Germinal center (tissue), 1 donor: ENCODE measurements at places on chromosomes 4 and X.

DNA sequence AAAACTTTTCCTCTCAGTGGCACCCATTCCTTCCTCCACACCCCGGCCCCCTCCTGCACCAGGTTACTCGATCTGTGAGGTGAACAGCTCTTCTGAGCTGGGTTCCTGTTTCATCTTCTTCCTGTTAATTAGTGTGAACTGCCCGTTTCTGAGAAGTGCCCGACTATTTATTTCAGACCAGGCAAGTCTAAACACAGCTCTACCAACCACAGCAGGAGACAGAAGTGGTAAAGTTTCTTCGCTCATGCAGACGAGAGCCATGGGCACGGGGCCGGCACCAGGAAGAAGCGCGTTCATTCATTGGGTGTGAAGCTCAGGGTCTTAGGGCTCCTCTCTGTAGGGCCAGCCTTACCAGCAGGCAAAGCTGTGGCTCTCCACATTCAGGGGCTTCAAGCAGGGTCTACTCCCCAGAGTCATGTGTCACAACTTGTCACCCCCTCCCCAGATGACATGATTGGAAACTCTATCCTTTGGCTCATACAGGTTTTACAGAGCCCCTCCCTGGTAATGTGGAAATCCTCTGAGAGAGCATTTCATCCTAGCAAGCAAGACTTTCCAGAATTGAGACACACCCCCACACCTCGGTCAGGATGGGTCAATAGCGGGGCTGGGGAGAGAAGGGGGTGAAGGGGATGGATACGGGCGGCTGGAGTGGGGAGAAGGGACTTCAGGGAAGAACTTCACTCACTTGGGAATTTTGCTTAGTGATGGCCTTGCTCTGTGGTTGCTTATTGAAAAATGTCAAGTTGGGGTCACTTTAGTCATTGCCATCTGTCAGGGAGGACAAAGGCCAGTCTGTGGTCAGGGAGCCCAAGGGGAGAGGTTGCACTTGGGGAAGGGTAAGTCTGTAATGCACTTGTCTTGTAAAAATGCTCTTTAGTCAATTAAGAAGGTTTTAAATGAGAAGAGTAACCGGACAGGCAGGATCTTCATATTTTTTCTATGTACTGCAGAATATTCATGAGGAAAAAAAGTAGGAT, 121.6 kb upstream of the TRIM2 start:
- peak; percentile 41 for DNase-seq

DNA sequence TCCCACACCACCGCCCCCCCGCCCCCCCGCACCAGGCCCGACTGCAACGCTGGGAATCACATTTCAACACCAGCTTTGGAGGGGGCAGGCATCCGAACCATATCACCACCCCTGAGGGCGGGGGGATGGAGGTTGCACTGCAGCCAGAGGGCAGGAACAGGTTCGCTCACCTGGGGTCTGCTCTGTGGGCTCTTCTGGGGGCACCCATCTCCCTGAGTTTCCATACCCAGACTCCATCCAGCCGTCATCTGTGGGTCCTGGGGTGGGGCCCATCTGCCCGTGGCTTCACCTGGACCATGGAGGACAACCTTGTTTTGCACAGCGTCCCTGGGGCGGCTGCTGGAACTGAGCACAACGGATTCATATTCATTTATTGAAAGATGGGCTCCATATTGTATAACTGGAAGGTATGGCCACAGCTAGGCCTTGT, 6.9 kb downstream of the PSAPL1 start:
- no peak for DNase-seq

GRCh38 chr4:118351851-118352827, 664 bp downstream of the PRSS12 start:
- peak; percentile 7 for DNase-seq

DNA sequence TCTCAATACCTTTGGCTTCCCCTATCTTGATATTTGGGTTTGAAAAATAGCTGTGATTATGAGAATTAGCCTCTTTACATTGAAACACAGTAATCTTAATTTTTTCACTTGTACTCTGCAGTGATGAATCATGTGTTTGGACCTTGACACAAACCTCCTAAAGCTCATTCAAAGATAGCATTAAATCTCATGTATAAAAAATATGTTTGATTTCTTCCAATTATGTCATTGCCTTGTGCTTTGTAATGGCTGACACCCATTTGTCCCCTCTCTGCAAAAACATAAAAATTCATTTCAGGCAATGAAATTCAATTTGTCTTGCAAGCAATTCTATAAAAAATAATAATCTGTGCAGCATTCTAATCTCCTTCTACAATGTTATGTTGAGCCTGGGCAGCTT, 422.4 kb upstream of the BOD1L1 start:
- DNase-seq, result no peak

DNA sequence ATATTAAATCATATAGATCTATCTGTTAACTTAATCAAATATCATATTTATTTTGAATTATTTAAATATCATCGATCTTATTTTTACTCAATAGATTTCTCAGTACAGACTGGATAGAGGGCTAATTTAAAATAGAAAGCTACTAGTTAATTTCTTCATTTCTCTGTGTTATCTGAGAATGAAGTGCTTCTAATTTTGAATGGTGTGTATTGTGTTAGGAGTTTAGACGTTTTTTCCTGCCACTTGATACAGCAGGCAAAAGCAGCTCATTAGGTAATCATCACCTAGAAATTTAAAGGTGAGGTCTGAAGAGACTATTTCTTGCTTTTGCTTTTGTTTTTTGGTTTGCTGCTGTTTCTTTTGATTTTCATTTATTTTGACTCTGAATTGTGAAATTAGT, 948.8 kb upstream of the TENM3 start:
- no peak for DNase-seq

DNA sequence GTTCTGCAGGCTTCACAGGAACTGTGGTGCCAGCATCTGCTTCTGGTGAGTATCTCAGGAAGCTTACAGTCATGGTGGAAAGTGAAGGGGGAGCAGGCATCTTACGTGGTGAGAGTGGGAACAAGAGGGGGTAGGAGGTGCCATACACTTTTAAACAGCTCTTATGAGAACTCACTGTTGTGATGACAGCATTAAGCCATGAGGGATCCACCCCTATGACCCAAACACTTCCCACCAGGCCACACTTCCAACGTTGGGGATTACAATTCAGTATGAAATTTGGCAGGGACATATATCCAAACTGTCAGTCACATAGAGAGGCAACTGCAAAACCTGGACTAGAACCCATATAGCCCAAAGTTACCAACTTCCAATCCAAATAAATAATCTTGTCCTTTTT, 43.1 kb upstream of the ZCCHC12 start:
- DNase-seq, result no peak

- DNase-seq, result no peak
These were observed 376.3 kb upstream of the LCORL start for GRCh38 chr4:18397681-18398390.

DNA sequence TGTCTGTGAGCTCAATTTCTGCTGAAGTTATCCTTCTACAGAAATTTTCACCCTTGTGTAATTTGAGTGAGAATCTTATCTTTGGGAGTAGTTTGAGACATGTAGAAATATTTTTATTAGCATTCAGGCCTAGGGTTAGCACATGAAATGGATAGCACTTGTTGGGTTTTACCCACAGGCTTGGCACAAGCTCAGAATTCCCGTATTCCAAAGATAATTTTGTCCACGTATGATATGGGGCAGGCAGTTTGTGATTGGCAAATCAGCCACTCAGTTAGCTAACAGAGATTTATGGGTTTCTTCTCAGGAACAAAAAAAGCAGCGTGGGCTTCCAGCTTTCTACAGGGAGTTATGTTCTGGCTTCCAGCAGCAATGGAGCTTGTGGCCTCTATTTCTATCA, 117.9 kb upstream of the DCAF8L1 start:
- no peak for DNase-seq

GRCh38 chr4:24655971-24656370, 71.6 kb upstream of the DHX15 start:
- no peak for DNase-seq

GRCh38 chrX:15515931-15516330, 15.3 kb downstream of the BMX start:
- no peak for DNase-seq

GRCh38 chr4:88599298-88599697, 7.0 kb downstream of the HERC3 start:
- no peak for DNase-seq

DNA sequence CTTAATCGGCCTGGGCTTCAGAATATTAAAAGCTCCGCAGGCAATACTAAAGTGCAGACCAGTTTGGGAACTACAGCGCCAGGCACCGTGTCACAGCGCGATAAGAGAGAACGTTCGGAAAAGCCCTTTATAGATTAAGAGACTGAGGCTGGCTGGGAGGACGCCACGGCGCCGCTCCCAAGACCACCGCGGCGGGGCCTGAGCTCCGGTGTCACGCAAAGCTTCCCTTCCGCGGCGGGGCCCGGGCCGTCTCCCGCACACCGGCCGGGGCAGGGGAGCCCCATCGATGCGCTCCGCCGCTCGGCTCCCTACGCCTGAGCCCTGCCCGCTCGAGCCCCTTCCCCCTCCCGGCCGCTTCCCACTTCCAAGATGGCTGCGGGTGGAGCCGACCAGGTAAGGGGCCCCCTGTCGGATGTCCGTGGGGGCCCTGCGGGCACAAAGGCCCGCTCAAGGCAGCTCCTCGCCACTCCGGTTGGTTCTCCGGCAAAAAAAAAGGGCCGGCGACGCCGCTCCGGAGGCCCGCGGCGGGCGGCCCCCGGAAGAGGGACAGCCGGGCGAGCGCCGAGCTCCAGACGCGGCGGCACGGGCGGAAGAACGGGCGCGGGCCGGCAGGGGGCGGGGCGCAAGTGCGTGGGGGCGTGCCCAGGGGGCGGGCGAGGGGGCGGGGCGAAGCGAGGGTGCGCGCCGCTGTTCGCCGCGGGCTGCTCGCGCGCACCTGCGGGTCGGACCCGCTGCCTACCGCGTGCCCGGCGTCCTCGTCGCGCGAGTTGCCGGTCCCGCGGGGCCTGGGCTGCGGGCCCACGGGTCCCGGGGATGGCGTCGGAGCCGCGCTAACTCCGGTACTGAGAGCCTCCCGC, at the start of gene TBC1D14:
TBC1D14 (plus strand) TSS at position 714 of the 857 bp plus-strand sequence. CDS start 13,564 bp downstream, outside the sequence.
- DNase-seq, result peak; percentile 96

DNA sequence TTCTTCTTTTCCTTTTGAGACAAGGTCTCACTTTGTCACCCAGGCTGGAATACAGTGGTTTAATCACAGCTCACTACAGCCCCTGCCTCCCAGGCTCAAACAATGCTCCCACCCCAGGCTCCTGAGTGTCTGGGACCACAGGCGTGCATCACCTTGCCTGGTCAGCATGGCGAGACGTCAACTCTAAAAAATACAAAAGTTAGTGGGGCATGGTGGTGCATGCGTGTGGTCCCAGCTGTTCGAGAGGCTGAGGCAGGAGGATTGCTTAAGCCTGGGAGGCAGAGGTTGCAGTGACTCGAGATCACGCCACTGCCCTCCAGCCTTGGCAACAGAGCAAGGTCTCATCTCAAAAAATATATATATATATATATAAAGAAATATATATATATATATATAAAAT, 242.4 kb downstream of the SHOX start:
- DNase-seq, result no peak

DNA sequence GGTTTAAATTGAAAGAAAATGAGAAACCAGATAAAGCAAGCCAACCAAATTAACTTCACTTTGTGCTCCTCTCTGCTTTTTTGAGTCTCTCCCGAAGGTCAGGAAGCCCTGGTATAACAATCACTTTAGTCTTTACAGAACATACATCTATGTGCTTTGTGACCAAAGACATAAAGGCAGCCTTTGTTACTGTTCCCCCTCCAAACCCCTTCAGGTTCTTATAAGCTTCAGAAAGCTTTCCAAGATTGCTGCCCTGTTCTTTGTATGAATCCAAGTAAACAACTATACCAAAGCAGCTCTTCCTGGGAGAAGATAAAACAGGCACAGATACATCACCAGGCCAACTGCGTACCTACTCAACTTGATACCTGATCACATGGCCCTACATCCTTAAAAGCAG, 28.7 kb downstream of the RLIM start:
- no peak for DNase-seq

GRCh38 chrX:57353472-57354132, 67.1 kb downstream of the FAAH2 start:
- DNase-seq, result no peak

GRCh38 chr4:139207247-139207646, 30.2 kb upstream of the ELF2 start:
- no peak for DNase-seq

DNA sequence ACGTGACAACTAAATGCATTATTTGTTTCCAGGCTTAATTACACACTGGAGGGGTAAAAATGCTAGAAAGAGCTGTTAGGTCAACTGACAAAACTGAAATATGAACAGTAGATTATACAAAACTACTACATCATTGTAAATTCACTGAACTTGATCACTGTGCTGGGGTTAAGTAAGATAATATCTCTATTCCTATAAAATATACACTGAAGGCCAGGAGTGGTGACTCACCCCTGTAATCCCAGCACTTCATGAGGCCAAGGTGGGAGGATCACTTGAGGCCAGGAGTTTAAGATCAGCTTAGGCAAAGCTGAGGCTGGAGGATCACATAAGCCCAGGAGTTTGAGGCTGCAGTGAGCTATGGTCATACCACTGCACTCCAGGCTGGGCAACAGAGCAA, 31.8 kb upstream of the NKX6-1 start:
- DNase-seq, result no peak

DNA sequence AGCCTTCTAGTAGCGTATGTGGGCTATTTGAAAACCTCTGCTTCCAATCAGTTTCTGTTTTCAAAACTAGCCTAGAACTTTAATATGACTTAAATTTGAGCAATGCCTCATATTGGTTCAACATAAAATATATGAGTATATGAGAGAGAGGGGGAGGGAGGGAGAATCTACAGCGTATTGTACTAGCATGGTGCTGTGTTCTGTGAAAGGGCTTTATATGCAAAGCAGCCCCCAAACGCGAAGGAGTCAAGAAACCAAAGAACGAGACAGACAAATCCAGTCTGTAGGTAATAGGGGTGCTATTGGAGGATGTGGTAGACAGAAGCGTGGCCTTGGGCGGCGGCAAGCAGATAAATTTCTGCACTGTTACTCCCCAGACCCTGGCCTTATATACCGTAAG, 784 bp upstream of the ANXA5 start:
- DNase-seq, result peak; percentile 7
